Natural killer cell (primary cell): ENCODE measurements at places on chromosomes 1 and 21.

GRCh38 chr1:13664451-13664850, 35.5 kb upstream of the PRDM2 start:
- no peak overlapping the region for H3K27ac ChIP-seq
- no peak for DNase-seq
- H3K4me3 ChIP-seq = no peak overlapping the region
- peaks cover under 1% of the 10 kb centered on the region for H3K27me3 ChIP-seq
- H3K36me3 ChIP-seq = no peaks in the 10 kb centered on the region
- peaks cover 8% of the 10 kb centered on the region for H3K4me1 ChIP-seq

GRCh38 chr1:67371681-67372080, 58.5 kb downstream of the SERBP1 start:
- no peak overlapping the region for H3K4me3 ChIP-seq
- H3K27ac ChIP-seq = no peak overlapping the region
- no peaks in the 10 kb centered on the region for H3K27me3 ChIP-seq
- no peaks in the 10 kb centered on the region for H3K4me1 ChIP-seq

- peak overlapping the region; percentile 10 for H3K27ac ChIP-seq
- no peaks in the 10 kb centered on the region for H3K36me3 ChIP-seq
- H3K4me3 ChIP-seq = no peak overlapping the region
- peak; percentile 5 for DNase-seq
These were observed 56.9 kb upstream of the IVNS1ABP start for GRCh38 chr1:185373813-185374529.

GRCh38 chr21:26168371-26168770, 2.2 kb downstream of the APP start:
- H3K27ac ChIP-seq = no peak overlapping the region
- H3K27me3 ChIP-seq = peaks cover 8% of the 10 kb centered on the region
- no peak for DNase-seq

- H3K4me1 ChIP-seq = peaks cover 30% of the 10 kb centered on the region
- no peak overlapping the region for H3K27ac ChIP-seq
- H3K4me3 ChIP-seq = no peak overlapping the region
- H3K36me3 ChIP-seq = peaks cover 3% of the 10 kb centered on the region
These were observed 26.4 kb downstream of the LDLRAP1 start for GRCh38 chr1:25569597-25570396.

GRCh38 chr1:89125240-89125912, 538 bp downstream of the GBP2 start:
- peak; percentile 22 for DNase-seq
- H3K36me3 ChIP-seq = peaks cover 18% of the 10 kb centered on the region
- H3K27ac ChIP-seq = peak overlapping the region; percentile 79
- H3K27me3 ChIP-seq = no peaks in the 10 kb centered on the region
- H3K4me3 ChIP-seq = peak overlapping the region; percentile 64
